HepG2 (cell line): ENCODE measurements at places on chromosomes 5 and 9. TPM values are rescaled to one million over a fixed set of nuclear protein-coding genes. Genes with fewer than 3 reads are reported as not detected.

GRCh38 chr9:124733964-124734740 is 37.0 kb downstream of the NR6A1 start:
- H3K4me3 ChIP-seq = no peak overlapping the region
- H3K27me3 ChIP-seq = no peaks in the 10 kb centered on the region
- H3K4me1 ChIP-seq = peaks cover 45% of the 10 kb centered on the region
- H3K27ac ChIP-seq = peak overlapping the region; percentile 64
- DNase-seq = peak; percentile 94
- H3K36me3 ChIP-seq = no peaks in the 10 kb centered on the region; the same call in 1 of the 2 replicates

DNA sequence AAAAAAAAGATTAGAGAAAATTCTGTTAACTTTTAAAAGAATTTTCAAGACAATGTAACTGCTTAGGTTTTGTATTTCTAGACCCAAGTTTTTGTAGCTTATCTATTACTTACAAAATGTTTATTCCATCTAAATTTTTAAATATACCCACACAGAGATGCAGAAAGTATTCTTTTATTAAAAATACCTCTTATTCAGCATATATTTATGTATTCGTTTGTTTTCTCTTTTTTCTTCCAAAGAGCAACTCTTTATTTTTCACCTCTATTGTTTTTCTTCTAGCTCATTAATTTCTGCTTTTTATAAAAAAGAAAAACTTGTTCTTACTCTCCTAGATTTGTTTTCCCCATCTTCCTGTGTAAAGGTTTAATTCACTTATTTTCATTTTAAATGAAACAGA is 180.3 kb downstream of the ZDHHC21 start:
- no peaks in the 10 kb centered on the region for H3K4me1 ChIP-seq
- H3K27ac ChIP-seq = no peak overlapping the region
- no peaks in the 10 kb centered on the region for H3K36me3 ChIP-seq
- peaks cover 9% of the 10 kb centered on the region; the same call in 2 of the 3 replicates for H3K27me3 ChIP-seq
- no peak for DNase-seq

Gene SHOC1
- total RNA-seq = not detected in 2 replicates

DNA sequence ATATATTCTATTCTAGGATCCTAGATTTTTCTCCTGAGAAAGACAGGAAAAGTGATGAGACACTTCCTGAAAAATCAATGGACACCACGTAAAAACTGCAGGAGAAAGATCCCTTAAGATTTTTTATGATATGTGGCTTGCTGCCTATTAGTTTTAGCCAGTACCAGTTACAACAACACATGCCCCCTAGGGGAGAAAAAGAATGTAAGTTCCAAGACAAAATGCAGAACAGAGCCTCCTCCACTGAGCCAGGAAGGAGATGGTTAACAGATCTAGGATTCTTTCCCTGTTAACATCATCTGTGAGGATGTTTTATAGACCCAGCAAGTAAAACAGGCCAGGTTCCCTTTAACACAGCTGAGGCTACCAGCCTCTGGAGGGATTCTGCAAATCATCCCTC is 574.7 kb downstream of the TLE4 start:
- H3K4me3 ChIP-seq = no peak overlapping the region
- H3K36me3 ChIP-seq = no peaks in the 10 kb centered on the region
- H3K4me1 ChIP-seq = no peaks in the 10 kb centered on the region
- H3K27ac ChIP-seq = no peak overlapping the region

DNA sequence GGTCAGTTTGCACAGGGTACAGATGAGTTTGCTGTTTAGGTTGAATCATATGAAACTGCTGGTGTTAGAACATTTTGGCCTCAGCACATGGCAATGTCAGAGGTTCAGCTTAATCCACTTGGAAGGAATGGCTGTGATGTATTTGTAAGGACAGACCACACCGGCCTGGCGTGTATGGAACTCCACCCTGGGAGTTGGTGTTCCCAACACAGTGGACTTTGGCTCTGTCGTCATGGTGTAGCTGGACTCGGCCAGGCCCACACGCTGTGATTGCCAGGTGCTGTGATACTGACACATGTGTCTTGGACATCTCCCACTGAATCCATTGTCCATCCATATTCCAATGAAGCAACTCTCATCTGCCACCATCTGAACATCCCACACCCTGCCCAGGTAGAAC is 90.3 kb downstream of the ZNF618 start:
- peak; percentile 32 for DNase-seq
- peaks cover 10% of the 10 kb centered on the region; the same call in 1 of the 3 replicates for H3K27me3 ChIP-seq
- no peak overlapping the region for H3K27ac ChIP-seq

DNA sequence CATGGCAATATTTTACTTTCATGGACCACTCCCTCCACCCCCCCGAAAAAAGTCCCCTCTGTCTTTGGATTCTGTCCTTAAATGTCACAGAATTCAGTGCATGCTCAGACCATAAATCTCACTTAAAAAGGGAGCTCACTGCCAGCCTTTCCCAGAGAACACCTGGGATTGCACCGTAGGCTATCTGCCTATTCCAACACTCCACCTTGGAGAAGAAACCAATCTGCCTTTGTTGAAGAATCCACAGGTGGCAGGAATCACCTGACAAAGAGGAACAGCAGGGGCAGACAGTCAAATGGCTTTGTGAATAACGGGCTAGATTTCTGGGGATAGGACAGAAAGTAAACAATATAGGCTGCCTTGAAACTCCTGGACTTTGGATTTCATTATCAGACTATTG is 306.7 kb upstream of the BRINP1 start:
- H3K4me3 ChIP-seq = no peak overlapping the region
- H3K27me3 ChIP-seq = no peaks in the 10 kb centered on the region
- no peaks in the 10 kb centered on the region for H3K36me3 ChIP-seq
- DNase-seq = no peak
- H3K4me1 ChIP-seq = no peaks in the 10 kb centered on the region

GRCh38 chr9:105282870-105283621 is 38.6 kb downstream of the SLC44A1 start:
- H3K4me1 ChIP-seq = peaks cover 27% of the 10 kb centered on the region
- no peaks in the 10 kb centered on the region for H3K36me3 ChIP-seq
- H3K27me3 ChIP-seq = no peaks in the 10 kb centered on the region

Gene KCNV2
- not detected in 2 replicates for total RNA-seq

- no peaks in the 10 kb centered on the region for H3K27me3 ChIP-seq
- H3K4me3 ChIP-seq = no peak overlapping the region
- no peaks in the 10 kb centered on the region for H3K36me3 ChIP-seq
- DNase-seq = no peak
Observed at GRCh38 chr5:156182174-156182967, 144.6 kb upstream of the SGCD start.

DNA sequence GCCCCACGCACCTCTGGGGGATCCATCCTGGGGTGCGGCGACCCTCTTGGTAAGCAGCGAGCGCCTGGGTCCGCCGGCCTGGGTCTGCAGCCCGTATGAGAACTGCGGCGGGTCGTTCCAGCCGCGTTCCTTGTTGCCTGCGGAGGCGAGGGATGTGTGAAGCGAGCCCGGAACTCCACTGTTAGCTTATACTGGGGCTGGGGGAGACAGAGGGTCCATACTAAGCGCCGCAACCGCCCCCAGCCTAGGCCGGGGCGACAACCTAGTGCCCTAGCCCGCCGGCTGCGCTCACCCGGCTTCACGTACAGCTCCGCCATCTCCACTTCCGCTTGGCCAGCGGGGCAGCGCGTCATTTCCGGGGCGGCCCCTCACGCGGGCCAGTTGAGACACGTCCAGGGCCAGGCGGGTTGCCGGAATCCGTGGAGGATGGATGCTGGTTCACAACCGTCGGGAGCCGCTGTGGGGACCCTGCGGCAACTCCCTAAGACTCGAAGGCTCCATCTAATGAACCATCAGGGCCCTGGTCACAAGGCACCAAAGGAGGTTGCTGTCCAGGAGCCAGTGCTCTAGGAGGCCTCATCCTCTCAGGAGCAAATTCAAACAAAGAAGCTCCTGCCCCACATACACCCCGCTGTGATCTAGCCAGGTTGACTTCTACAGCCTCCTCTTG is at the start of gene SRA1:
Gene SRA1, minus strand, starts transcription at position 338 of the 670 bp plus-strand sequence. Its CDS starts 21 bp downstream, at position 317.
- H3K27me3 ChIP-seq = no peaks in the 10 kb centered on the region
- peaks cover 4% of the 10 kb centered on the region; the same call in 2 of the 3 replicates for H3K36me3 ChIP-seq
- DNase-seq = peak; percentile 85

Gene PCDHGA12
- 0.13 TPM in 1 of 2 replicates, not detected in the other for total RNA-seq

GRCh38 chr5:2883771-2884170 is 132.3 kb upstream of the IRX2 start:
- no peaks in the 10 kb centered on the region for H3K4me1 ChIP-seq
- H3K27ac ChIP-seq = no peak overlapping the region
- H3K27me3 ChIP-seq = no peaks in the 10 kb centered on the region

Gene HRCT1
- total RNA-seq = not detected in 2 replicates

GRCh38 chr5:9288234-9288633 is 257.6 kb downstream of the SEMA5A start:
- H3K36me3 ChIP-seq = no peaks in the 10 kb centered on the region
- H3K27ac ChIP-seq = no peak overlapping the region
- H3K4me1 ChIP-seq = no peaks in the 10 kb centered on the region
- no peaks in the 10 kb centered on the region for H3K27me3 ChIP-seq

GRCh38 chr5:102591650-102592049 is 92.8 kb upstream of the SLCO6A1 start:
- no peak overlapping the region for H3K4me3 ChIP-seq
- H3K36me3 ChIP-seq = no peaks in the 10 kb centered on the region
- DNase-seq = no peak

GRCh38 chr9:134728801-134729495 is 87.3 kb downstream of the COL5A1 start:
- DNase-seq = no peak
- H3K27ac ChIP-seq = no peak overlapping the region
- no peak overlapping the region for H3K4me3 ChIP-seq
- peaks cover 13% of the 10 kb centered on the region for H3K27me3 ChIP-seq
- no peaks in the 10 kb centered on the region for H3K36me3 ChIP-seq

GRCh38 chr9:131120620-131121228 is 4.7 kb upstream of the NUP214 start:
- peaks cover 41% of the 10 kb centered on the region for H3K4me1 ChIP-seq
- peaks cover 4% of the 10 kb centered on the region; the same call in 2 of the 3 replicates for H3K27me3 ChIP-seq
- DNase-seq = no peak

Gene PTGS1
- total RNA-seq = 0.06 and 0.07 TPM in 2 replicates

Gene TMEM252
- total RNA-seq = not detected in 2 replicates

DNA sequence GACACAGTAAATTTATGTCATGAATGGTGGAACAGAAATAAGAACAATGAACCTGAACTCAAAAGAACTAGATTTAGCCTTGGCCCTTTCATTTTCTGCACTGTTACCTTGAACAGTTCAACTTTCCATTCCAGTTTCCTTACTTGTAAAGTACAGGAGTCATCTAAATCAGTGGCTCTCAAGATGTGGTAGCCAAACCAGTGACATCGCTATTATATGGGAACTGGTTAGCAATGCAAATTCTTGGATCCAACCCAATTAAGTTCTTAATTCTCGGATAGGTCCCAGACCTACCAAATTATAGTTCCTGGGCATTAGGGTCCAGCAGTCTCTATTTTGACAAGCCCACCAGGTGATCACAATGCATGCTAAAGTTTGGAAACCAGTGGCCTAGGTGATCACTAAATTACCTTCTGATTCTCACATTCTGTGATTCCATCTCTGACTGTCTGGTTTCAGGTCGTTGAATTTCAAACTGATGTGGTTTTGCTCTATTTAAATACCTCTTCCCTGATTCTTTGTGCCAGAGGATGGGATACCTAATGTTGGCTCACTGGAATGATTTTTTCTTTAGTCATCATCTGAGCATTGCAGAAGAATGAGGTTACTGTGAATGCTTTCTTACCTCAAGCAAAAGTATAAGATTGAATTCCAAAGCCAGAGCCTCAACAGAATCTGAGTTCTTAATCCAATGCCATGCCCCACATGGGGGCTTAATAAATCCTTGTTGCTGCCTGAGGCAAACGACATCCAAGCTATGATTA is 253.8 kb downstream of the ENC1 start:
- H3K27ac ChIP-seq = no peak overlapping the region
- H3K4me1 ChIP-seq = peaks cover 14% of the 10 kb centered on the region
- H3K36me3 ChIP-seq = no peaks in the 10 kb centered on the region
- DNase-seq = no peak
- no peak overlapping the region for H3K4me3 ChIP-seq

GRCh38 chr5:177312649-177313181 is 1.0 kb upstream of the MXD3 start:
- peaks cover 10% of the 10 kb centered on the region; the same call in 2 of the 3 replicates for H3K36me3 ChIP-seq
- H3K27me3 ChIP-seq = no peaks in the 10 kb centered on the region
- peak overlapping the region; percentile 95 for H3K27ac ChIP-seq
- H3K4me3 ChIP-seq = peak overlapping the region; percentile 52

Gene TAF1L
- total RNA-seq = not detected in 2 replicates

DNA sequence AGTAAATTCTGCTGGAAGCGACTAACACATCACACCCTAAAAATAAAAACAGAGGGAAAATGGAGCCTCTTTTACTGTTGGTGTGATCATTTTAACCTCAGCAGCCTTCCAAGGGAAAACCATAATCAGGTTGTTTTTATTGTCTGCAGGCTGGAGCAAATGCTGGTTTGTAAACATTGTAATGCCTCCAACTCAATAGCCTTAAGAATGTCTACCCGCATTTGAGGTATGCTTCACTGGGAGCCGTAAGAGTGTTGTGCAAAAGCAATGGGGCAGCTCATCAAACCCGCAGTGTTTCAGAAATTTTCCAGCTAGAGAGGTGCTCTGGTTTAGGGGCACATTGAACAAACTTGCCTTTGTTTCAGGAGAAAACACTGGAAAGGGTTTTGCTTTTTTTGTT is 17.0 kb downstream of the NIM1K start:
- no peak for DNase-seq
- H3K27me3 ChIP-seq = no peaks in the 10 kb centered on the region; the same call in 1 of the 2 replicates
- no peaks in the 10 kb centered on the region for H3K4me1 ChIP-seq
- no peak overlapping the region for H3K27ac ChIP-seq
- H3K4me3 ChIP-seq = no peak overlapping the region
- no peaks in the 10 kb centered on the region for H3K36me3 ChIP-seq

DNA sequence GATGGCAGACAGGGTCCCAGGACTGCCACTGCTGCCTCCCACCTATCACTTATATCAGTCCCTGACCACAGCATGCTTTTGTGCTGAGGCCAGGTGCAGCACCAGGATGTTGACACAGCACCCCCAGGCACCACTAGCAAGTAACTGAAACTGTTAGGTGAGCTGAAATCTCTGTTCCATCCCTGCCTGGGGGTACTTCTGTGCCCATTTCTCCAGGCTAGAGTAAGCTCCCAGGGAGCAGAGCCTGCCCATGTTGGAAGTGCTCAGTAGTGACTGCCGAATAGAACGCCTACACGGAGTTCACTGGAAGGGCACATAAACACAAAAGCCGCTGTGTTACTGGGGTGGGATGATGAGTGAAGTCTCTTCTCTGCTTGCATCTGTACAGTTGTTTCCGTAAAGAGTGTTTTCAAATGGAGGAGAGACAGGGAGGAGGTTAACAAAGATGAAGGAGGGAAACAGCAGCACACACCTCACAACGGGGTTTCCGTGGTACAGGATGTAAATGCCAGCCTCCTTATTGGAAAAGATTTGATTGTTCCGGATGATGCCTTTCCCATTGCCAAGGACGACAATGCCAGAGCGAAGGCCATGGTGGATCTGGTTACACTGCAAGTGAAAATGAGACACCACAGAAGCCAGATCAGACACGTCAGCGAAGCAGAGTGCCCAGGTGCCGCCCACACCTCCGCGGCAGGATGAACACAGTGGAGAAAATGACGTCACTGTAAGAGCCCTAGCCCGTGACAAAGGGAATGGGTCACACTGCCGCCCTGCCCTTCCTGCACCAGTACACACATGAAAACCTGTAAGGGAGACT is 43.1 kb downstream of the POLR1E start:
- no peak for DNase-seq
- no peak overlapping the region for H3K27ac ChIP-seq
- H3K27me3 ChIP-seq = no peaks in the 10 kb centered on the region

GRCh38 chr9:106277966-106278365 is 583.6 kb downstream of the TMEM38B start:
- no peaks in the 10 kb centered on the region for H3K4me1 ChIP-seq
- H3K36me3 ChIP-seq = no peaks in the 10 kb centered on the region
- H3K27ac ChIP-seq = no peak overlapping the region
- DNase-seq = no peak
